Left forelimb (tissue), 1 donor: ENCODE measurements at places on chromosomes 11 and 22.
A peak's percentile ranks its signal among the peaks of the same experiment; 100 is the strongest.

GRCh38 chr11:134988495-134988894 is 576.5 kb upstream of the B3GAT1 start:
- no peak for DNase-seq

DNA sequence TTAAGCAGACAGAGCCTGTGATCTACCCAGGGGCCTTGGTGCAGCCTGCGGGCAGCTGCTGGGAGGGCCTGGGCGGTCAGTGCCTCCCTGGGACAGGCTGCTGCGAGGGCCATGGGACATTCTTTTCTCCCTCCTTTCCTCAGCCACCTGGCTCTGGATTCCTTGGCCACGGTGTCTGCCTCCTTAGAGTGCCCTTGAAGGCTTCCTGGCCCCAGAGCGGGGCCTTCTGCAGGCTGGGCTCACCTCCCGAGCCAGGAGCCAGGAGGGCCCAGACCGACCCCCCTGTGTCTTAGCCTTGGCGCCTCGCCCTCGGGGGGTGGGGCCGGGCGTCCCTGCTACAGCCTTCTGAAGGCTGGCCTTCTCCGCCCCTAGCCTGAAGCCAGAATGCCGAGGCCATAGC is 231.2 kb downstream of the TBC1D22A start:
- DNase-seq, result no peak

DNA sequence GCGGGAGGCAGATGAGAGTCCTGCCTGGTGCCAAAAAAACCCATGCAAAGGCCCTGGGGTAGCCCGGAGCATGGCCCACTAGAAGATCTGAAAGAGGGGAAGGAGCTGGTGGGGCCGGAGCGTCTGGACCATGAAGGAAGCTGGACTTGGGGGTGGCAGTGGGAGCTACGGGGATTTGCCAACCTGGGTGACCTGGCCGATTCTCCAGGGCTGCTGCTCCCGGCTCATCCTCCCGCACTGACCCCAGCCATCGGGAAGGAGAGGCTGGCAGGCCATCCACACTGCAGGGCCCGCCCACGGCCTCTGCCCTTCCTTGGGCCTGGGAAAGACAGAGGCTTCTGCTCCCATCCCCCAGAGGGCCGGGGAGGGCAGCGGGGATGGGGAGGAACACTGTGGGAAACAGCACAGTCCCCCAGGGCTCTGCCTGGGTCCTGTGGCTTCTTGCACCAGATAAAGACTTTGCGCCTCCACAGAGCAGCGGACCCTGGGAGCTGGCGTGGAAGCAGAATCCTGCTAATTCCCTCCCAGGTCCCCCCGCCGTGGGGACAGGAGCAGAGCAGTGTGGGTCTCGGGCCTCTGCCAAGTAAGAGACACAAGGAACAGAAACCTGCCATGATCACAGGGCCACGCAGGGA is 87.1 kb upstream of the LINC01488 start:
- DNase-seq, result no peak

DNA sequence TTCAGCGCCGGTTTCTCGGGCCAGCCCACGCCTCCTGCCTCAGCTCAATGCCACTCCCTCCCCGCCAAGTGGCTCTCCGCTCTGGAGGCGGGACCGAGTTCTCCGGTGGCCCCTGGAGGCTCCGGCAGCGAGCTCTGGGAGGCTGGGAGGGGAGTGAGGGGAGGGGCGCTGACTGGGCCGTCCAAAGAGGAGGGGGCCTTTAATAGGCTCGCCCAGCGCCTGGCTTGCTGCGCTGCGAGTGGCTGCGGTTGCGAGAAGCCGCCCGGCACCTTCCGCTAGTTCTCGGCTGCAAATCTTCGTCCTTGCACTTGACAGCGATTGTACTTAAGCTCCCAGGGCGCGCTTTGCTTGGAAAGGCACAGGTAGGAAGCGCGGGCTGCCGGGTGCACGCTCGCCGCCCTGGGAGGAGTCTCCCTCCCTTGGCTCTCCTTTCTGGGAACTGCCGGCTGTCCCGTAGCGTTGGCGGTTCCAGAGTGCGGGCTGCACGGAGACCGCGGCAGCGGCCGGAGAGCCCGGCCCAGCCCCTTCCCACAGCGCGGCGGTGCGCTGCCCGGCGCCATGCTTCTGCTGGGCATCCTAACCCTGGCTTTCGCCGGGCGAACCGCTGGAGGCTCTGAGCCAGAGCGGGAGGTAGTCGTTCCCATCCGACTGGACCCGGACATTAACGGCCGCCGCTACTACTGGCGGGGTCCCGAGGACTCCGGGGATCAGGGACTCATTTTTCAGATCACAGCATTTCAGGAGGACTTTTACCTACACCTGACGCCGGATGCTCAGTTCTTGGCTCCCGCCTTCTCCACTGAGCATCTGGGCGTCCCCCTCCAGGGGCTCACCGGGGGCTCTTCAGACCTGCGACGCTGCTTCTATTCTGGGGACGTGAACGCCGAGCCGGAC is at the start of gene ADAMTS15:
ADAMTS15 (plus strand) TSS at position 230 of the 894 bp plus-strand sequence; CDS start at position 559, 329 bp downstream.
- DNase-seq, result peak; percentile 91

DNA sequence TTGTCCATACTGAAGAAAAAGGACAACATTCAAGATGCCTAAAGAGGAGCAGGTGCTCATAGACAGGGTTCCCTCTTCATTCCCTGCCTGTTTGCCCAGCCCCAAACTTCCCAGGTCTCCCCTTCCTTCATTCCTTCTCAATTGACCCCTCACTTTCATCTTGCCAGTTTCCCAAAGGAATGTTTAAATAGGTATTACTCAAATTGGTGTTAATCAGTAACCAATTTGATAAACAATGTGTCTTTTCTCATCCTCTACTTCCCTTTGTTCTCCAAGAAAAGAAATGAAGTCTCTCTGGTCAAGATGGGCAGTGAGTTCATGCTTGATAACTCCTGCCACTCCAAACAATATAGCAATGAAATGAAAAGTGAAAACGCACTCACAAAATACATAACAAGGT is 101.9 kb downstream of the TMPRSS5 start:
- no peak for DNase-seq

DNA sequence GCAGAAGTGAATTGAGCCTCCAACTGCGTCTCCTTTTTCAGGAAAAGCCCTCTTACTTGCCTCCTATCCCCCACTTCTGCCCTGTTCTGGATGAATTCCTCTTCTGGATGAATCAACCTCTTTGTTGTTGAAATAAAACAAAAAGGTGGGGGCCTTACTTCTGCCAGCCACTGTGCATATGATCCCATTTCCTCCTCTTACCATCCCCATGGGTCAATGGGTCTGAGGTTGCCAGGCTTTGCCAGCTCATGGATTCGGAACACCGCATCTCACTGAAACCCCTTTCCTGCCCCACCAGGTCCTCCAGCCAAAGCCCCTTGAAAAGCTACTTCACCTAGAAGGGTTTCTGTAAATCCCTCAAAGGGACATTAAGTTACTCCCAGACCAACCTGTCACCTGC is 3.7 kb upstream of the CHST1 start:
- no peak for DNase-seq

DNA sequence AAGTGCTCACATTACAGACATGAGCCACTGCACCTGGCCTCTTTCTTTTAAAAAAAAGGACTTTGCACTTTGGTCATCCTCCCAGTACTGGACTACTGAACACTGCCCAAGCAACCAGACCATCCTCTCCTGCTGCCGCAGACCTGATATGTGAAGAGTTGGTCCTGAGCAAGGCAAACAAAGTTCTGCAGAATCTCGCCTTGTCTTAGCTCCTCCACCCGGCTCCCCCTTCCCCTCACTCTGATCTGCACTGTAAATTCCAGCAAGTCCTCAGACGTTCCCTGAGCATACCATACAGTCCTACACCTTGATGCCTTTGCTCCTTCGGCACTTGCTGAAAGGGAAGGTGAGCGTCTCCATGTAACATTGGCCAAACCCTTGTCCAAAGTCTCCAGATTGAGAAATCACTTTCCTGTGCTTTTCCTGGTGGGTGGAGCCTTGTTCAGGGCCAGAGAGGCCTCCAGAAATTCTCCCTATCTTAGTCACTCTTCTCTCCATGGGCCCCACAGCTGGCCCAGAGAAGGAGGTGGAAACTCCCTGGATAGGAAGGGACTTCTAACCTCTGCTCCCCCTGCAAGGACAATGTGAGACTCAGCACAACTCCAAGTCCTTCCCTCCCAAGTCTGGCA is 47.0 kb upstream of the TIMP3 start:
- no peak for DNase-seq

- DNase-seq, result no peak
These were observed 26.6 kb downstream of the KCNQ1OT1 start for GRCh38 chr11:2673250-2673610.

DNA sequence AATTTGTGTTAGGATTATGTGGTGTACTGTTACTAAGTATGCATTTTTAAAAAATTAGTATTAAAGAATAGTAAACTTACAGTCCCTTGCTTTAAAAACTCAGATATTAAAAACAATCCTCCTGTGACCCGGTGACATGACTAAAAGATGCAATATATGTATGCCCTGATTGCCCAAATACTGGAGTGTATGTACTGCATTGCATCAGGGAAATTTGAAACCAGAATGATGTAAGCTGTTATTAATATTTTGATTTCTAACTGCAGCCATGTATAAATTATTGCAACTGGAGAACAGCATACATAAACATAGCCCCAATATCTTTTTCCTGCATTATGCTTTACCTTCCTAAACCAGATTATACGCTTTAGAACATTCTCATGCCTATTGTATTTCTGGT is 3.7 kb upstream of the HSPA8 start:
- no peak for DNase-seq

- no peak for DNase-seq
These were observed 56.3 kb upstream of the GRK3 start for GRCh38 chr22:25508161-25508560.

- DNase-seq, result no peak
These were observed 619.4 kb upstream of the KIRREL3 start for GRCh38 chr11:127619946-127620345.

DNA sequence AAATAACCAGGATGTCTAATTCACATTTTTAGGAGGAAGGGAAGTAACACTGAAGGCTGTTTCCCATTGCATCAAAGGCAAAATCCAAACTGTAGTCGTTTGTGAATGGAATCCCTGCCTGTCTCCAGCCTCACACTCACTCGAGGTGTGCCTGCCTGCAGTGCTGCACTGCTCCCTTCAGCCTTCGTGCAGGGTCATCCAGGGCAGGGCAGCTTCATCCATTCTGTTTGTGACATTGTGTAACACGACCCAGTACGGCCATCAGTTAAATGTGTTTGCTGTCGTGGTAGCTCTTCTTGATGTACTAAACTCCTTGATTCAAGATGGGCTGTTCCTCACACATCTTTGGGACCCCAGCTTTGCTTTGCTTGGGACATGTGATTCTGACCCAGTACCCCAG is 34.3 kb downstream of the LDLRAD3 start:
- no peak for DNase-seq

DNA sequence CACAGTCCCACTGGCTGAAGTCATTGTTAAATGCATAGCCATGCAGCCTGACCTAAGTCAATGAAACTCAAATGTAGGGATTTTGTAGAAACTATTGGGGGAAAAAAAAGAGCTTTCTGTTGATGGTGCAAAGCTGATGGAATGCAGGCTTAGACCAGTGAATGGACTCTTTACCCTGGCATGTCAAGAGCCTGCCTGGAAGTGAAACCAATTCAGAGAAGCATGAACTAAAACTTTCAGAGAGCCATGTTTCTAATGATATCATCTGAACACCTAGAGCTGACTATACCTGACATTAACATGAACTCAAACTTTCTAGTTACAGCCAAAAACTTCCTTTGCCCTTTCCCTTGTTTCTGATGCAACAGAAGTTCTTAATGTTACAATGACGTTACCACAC is 89.0 kb downstream of the APIP start:
- DNase-seq, result no peak
